ENCODE measurements at places on chromosomes 11 and 22.

- no peak for DNase-seq
These were observed 48.2 kb upstream of the CREB3L1 start for GRCh38 chr11:46229230-46229629.

DNA sequence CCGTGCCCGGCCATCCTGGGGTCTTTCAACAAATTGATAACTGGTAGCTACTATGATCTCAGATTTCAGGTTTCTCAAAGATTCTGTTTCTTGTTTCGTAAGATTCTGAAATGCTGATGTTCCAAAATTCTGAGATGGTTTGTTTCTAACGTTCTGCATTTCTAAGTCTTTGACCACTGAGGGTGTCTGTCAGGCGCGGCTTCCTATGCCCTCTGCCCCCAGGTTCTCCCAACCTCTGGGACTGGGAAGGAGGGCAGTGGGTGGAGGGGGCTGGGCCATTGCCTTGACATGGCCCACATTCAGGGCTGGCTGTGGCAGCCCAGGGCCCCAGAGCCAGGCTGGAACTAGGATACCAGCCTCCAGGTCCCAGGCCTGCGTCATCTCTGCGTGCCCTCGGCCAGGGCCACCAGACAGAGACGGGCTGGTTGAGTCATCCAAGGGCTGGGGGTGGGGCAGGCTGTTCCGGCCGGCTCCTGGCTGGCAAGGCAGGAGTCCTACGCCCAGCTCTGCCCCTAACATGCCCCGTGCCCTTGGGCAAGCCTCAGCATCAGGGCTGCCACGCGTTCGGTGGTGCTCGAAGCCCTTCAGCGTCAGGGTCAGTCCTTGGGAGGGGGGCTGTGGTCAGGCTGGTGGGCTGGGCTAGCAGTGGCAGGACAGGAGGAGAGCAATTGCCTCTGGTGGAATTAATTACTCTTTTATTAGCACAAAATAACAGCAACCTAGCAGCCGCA lies 5.2 kb downstream of the TMEM134 start:
- no peak for DNase-seq

DNA sequence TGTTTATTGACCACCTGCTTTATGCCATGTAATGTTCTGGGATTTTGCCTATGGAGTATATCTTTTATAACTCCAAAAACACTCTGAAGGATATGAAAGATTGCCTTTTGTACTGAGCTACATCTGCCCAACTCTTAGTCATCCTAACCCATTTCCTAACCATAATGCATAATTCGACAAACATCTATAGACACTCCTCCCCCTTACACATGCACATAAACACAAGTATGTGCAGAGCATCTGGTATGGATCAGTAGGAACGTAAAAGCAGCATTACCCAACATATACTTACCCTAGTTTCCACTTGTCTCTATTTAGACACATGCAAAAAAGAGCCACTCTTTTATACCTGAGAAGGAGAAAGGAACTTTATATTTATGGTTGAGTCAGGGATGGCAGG lies 272.8 kb downstream of the FAM76B start:
- no peak for DNase-seq

DNA sequence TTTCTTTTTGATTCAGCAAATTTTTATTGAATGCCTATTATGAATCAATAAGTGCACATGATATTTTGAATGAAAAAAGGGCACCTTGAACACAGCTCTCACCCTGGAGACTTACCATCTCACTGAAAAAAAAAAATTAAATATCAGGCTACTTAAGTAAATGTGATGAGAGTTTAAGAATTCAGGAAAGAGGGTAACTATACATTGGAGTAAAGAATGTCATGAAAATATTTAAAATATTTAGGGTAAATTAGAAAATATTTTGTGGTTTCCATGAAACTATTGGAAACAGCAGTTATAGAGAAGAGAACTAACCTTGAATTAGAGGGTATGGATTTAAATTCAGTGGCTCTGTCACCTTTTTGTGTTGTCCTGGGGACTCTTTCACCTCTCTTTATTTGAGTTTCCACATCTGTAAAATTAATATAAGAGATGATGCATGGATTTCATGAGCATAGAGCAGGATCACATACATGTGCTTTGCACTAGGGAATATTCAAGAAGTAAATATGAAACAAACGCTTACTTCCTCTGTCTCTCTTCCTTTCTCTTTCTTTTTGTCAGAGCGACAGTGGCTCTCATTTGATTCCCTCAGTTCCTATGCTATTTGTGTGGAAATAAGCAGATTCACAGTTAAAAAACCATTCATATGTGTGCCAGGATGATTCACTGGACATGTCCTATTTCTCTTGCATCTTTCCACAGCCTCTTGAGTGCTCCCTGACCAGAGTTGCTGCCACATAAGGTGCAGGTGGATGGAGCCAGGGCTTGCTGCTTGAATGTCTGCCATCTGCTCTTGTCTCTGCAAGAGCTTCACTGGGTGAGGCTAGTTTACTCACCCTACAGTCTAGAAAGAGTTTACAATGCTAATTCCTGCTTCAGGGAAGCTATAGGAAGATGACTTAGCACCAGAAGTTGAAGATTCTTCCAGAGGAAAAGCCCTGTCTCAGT lies 533.1 kb downstream of the ETS1 start:
- DNase-seq, result no peak

- no peak for DNase-seq
These were observed 4.4 kb upstream of the PRSS23 start for GRCh38 chr11:86795949-86796348.

DNA sequence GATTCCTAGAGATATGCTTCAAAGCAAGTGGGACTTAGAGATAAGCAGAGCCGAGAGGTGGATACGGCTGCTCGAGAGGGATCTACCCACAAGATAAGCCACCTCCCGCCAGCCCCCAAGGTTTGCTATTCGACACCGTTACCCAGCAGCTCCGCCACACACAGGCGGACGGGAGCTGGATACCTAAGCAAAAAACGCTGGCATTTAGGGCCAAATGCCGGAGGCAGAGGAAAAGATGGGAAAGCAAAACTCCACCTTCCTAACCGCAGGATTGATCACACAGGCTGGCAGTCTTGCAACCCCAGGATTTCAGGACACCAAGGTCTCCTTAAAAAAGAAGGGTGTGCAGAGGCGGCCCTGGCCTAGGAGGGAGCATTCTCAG lies 709 bp downstream of the FTH1 start:
- no peak for DNase-seq

DNA sequence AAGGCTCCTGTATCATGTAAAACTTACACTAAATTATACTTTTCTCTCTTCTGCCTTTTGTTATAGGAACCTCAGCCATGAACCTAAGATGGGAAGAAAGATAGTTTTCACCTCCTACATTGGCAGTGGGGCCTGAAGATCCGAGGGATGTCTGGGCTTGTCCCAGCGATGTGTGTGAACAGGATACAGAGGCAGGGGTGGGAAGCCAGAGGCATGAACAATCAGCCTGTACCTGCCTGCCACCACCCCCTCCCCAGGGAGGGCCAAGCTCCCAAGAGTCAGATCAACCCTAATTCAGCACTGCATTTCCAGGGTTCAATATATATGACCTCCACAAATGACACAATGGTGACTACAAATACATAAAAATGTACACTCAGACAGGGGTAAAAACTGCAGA lies 9.4 kb downstream of the KIAA0930 start:
- DNase-seq, result no peak

Measured in activated T-cell treated with anti-CD3 and anti-CD28 coated beads for 24 hours (primary cell).